ENCODE measurements at places on chromosomes 2 and 18.

DNA sequence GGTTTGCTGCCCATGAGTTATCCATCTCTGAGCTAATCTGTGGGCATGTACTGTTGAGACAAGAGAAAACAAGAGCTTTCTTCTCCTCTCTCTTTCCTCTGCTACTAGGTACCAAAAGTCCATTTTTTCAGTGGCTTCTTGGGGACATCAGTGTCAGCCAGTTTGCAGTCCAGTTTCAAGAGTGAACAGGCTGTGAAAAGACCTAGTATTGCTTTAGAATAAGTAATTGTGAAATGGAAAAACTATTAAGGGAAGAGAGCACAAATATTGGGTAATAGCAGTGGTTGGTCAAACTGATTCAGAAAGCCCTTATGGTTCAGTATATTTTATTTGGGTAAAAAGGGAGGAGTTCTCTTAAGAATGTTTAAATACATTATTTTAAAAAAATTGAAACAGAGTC, 33.0 kb upstream of the MEP1B start:
- no peak for DNase-seq

- DNase-seq, result no peak
Measured at GRCh38 chr2:134253117-134253704, 661 bp upstream of the MGAT5 start.

DNA sequence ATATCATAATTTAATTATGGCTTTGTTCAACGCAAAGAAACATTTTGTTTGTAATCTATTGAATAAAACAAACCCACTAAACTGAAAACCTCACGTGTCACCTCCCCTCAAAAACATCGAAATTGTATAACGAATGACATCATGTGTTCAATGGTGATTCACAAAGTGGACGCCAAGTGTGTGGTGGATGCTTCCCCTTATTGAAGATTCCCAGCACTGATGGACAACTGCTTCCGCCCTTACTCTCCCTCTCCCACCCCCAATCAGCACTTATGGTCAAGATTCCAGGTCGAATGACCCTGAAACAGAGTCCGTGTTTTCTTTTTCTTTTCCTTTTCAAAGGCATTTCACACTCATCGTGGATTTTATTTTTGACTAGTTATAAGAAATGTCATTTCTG, 383.0 kb upstream of the SMIM21 start:
- DNase-seq, result no peak

DNA sequence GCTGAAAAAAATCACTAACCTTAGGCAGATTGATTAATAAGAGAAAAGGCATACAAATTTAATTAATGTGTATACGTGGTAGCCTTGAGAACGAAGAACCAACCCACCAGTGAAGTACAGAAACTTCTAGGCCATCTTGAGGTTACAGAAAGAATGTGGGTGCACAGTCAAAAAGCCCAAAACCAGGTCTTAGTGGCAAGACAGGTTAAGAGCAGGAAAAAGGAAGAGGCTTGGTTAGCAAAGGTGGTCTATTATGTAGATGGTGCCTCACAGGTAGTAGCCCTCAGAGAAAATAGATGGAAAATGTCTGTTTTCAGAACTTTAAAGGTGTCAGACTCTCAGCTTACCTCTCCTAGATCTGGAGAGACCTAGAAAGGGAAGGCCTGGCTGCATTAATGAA, 22.0 kb upstream of the SLC35G4 start:
- DNase-seq, result no peak

GRCh38 chr2:95760806-95761525, 169.2 kb downstream of the TRIM43 start:
- DNase-seq, result peak; percentile 50

GRCh38 chr2:118309946-118310680, 221.8 kb downstream of the INSIG2 start:
- peak; percentile 85 for DNase-seq

DNA sequence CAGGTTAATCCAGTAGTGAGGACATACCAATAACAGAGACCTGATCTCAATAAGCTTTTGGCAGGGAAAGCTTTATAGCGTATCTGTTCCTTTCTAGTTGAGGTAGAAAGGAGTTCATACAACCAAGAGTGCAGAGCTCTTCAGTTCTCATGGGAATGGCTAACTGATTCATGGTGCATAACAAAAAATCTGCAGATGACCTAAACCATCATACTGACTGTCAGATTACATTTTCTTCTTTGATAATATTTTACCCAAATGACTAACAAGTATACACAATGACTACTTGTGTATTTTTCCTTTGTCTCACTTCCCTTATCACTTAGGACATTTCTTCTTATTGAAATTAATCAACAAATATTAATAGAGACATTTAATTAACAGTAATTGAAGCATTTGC, 140.0 kb upstream of the SERTAD2 start:
- DNase-seq, result no peak

DNA sequence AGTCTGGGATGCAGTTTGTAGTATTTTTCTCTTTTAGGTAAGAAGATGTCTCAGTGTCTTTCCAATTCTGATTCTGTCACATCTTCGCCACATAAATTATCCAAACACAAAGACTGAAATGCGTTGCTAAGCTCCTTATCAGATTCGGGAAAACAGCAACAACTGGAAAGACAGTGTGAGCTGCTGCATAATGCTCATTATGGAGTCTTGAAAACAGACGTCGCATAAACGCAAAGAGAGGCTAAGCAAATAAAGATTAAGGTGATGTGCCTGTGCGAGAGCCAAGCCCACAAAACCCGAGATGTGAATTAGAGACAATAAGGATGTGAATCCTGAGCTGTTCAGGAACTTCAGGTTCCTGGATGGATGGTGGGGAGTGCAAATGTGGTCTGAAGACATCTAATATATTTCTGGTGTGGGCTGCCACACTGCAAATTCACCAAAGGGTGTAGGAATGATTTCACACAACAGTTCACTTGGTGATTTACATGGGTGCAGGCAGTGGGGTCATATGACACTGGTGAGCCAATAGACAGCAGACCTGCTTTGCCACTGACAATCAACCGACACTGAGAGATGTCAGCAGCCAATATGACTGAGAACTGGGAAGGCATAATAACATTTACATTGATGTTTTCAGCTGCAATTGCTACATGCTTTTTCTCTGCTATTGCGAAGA, 195.8 kb downstream of the MTX2 start:
- no peak for DNase-seq

DNA sequence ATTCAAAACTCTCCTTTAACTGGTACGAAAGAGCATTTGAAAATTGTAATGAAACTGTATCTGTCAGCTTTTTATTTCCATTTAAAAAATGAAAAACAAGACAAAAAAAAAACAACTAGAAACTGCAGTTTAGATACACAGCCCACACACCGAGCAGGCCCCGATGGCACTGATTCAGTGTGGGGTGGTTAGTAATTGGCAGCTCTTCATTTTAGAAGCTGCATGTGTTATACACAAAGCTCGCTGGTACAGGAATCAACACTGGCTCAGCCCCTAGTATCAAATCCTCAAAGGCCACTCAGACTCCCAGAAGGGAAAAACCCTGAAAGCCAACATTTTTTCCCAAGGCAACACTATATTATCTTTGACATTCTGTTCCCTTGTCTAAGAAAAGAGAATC, 30.5 kb upstream of the RMDN2 start:
- DNase-seq, result no peak

GRCh38 chr2:67476809-67477790, 80.0 kb downstream of the ETAA1 start:
- no peak for DNase-seq

- DNase-seq, result no peak
Measured at GRCh38 chr2:100494712-100495111, 24.4 kb downstream of the NMS start.

DNA sequence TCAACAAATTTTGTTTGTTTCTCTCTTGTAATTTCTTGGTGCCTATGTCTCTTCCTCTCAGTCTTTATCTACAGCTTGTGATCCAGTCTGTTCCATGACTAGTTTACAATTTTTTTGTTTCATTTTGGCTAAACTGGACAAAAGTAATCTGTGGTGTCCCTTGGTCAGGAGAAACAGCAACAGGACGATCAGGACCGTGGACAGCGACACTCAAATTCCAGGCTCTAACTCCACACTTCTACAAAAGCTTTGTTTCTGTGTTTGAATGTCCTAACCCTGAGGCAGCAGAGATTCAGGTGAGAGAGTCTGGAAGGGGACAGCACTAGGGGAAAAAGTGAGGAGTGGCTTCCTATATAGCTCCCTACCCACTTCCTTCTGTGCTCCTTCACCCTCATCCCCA, 593.3 kb upstream of the FANCL start:
- DNase-seq, result no peak

DNA sequence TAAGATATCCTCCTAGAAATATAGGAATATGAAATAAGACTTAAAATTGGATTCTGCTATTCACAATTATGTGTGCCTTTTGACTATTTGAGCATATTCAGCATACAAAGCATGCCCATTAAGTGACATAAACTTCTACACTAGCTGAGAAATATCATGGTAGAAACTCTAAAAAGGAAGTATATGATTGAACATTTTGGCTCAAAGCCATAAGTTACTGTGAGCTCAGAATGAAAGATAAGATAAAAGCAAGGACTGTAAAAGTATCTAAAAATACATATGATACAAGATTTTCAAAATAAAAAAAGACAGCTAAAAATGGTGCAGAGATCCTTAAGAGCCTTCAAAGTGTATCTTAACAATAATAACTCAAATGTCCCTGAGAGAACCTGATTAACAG, 340.5 kb upstream of the SLC39A10 start:
- DNase-seq, result no peak

DNA sequence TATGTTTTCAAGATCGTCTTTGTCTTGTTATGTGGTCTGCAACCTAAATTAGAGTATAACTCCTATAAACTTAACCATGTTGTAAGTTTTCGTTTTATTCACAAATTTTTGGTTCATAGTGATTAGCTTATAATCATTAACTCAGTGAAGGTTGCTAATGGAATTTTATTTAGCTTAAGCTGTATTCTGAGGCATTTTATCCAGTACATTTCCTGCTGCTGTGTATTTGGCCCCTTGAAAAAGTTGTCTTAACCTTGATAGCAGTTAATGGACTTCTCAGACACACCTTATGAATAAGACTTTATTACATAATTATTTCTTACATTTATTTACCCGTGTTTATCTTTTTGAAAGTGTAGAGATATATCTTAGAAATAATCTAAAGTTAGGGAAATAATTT, 20.5 kb downstream of the VAPA start:
- no peak for DNase-seq

DNA sequence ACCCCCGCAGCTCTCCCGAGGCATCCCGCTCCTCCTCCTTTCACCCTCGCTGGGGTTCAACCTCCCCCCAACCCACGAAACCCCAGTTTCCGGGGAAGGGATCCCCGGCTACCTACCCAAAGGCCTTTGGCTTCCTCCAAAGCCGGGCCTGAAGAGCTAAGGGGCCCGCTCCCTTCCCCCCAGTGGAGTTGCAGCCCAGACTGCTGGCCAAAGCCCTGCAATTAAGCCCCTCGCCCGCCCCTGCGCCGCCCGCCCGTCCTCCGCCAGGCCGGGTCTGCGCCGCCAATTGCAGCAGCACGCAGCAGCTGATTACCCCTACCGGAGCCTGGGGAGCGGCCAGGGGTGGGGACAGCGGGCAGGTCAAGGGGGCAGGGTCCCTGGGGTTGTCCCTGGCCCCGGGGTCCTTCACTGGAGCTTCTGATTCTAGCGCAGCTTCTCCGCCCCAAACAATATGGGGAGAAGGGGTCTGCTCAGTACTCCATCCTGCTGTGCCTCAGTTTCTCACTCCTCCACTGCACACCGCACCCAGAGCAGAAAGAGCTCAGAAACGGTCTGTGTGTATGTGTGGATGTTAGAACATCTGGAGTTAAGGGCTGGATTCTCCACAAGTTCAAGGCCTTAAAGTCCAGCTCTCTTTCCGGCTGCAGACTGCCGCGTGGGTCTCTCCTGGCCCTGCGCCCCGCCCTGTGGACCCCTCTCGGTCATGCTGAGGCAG, 16.9 kb downstream of the WNT10A start:
- peak; percentile 78 for DNase-seq

DNA sequence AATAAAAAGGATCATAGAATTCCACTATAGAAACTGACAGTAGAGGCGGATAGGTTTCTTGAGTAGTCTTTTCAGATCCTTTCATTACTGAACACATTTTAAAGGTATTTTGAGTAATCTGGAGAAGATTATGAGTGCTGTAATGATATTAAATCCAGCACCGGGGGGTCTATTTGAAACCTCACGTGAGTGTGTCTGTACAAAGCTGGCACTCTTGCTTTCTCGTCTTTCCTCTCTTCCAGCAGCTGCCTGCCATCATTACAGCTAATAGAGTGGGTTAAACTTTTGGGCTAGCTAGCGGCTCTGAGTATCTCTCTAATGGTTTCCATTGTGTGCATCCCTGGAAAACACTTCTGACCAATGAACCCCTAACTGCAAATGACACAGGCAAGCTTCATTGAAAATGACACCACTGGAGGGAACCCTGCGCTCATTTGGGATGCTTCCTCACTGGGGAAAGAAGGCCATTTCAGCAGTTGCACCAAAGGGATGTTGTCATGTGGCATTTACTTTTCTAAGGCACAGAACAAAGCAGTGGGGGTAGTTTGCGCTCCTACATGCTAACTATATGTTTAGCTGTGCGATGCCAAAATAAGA, 101.0 kb downstream of the HRH4 start:
- no peak for DNase-seq

- DNase-seq, result no peak
Measured at GRCh38 chr2:100767224-100767653, 52.7 kb upstream of the NPAS2 start.

DNA sequence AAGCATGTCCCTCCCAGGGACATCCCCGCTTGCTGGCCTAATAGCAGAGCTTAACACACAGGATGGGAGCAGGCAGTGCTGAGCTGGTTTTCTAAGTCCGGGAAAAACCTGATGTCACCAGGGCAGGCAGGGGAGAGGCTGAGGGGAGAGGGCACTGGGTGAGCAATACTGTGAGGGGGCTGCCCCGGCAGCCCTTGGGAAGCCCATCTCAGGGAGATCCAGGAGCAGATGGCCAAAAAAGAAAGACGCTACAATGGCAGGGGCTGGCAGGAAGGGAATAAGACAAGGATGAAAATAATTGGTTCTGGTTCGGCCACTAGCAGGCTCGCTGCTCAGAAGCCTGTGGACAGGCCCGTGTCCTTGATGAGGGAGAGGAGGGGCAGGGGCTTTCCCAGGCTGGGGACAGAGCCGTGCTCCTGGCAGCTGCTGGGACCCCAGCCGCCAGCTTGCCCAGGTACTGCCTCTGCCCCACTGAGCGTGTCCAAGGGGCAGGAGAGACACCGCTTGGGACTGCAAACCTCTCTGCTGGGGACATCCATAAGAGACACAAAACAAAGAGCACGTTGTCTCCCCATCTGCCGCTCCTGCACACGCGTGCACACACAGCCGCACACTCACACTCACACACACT, 30.2 kb downstream of the SMAD7 start:
- DNase-seq, result peak; percentile 57

GRCh38 chr2:46435353-46435752, 44.0 kb upstream of the TMEM247 start:
- DNase-seq, result no peak

Measured in activated effector memory CD4-positive, alpha-beta T cell treated with anti-CD3 and anti-CD28 coated beads, Interleukin-2, amount 50 U/mL, for 16 hours (primary cell).